ENCODE measurements at places on chromosomes 4 and X.

GRCh38 chrX:68238568-68238967 lies 194.7 kb downstream of the OPHN1 start:
- no peak for DNase-seq

DNA sequence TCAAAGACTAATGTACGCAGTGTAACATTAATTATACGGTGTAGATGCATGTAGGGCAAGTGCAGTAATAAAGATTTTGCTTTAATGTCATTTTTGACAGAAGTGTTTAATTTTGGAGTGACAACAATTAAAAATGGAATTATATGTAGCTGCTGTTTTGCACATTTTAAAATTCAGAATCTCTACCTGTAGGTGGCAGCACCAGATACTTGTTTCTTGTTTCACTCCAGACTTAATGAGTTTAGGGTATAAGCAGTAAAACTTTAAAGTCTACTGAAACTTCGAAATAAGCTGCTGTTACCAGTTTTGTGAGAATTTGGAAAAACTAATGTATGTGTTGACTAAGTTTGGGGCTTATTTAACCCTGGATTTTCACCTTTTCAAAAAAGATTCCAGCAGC lies 144.9 kb downstream of the POLA1 start:
- no peak for DNase-seq

GRCh38 chr4:123014038-123014437 lies 91.6 kb upstream of the NUDT6 start:
- no peak for DNase-seq

- DNase-seq = no peak
Observed at GRCh38 chrX:20729416-20729815, 462.7 kb upstream of the RPS6KA3 start.

DNA sequence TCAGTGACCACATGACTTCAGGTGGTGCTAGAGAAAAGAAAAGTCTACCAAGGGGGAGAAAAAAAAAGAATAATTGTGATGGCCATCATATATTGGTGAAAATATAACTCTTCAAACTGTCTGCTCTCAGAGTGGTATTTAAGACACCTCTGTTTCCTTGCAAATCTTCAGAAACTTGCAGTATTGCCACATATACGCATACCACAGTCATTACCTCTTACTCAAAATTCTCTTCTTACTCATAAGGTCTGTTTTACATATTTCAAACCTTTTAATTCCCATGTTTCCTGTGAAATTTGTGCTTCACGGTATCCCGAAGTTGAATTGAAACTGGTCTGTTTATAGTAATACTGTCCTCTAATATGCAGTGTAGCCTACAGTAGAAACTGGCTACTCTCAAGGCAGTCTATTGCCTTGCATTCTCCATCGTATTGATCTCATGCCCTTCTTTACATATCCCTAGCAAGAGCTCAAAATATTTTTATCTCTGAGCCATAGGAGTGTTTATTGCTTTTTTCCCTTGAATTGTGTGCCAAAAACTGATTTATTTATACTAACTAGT lies 34.7 kb upstream of the LHFPL1 start:
- no peak for DNase-seq

DNA sequence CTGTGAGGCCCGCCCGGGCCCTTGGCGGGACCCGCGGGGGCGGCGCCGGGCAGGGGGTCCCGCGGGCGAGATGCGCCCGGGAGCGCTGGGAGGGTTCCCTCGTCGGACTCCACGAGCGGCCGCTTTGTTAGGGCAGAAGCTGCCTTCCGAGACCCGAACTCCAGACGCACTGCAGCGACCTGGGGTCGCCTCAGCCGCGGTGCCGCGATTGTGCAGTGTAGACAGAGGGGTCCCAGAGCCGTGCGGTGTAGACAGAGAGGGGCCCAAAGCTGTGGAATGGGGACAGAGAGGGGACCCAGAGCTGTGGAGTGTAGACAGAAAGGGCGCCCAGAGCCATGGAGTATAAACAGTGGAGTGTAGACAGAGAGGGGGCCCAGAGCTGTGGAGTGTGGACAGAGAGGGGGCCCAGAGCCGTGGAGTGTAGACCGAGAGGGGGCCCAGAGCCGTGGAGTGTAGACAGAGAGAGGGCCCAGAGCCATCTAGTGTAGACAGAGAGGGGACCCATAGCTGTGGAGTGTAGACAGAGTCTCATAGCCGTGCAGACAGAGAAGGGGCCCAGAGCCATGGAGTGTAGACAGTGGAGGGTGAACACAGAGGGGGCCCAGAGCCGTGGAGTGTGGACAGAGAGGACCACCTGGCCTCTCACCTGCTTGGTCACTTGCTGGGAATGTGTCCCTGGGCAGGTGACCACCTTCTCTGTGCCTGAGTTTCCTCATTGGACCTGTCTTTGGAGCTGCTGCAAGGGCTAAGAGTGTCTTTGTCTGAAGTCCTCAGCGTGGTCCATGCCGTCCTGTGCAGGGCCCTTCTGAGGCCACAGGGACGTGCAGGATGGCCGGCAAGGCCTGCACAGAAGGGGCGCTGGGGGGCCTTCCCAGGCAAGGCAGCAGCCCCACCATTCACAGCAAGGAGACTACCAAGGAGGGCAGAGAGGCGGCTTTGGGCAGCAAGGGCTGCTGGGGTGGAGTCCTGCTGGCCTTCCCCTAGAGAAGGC lies 875 bp downstream of the RGS12 start:
- DNase-seq = no peak

DNA sequence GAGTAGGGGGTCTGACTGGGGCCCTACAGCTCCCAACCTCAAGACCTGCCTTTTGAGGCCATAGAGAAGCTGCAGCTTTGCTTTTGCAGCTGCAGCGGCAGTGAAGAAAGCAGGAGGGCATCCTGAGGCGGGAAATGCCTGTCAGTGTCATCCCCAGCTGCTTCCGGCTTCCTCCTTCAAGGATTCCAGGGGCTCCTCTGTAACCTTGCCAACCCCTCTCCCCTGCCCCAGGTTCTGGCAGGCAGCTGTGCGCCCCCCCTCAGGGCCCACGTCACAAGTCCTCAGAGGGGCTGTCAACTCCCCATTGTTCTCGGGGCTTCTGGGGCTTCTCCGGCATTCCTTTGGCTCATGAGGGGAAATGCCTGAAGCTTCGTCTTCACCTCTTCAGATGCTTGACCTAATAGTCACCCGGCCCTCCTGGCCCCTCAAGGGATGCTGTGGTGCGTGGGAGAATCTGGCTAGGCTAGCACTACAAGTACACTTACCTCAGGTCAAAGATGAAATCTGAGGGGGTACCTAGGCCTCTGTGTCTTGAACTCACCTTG lies 31.9 kb downstream of the APLN start:
- DNase-seq = no peak

DNA sequence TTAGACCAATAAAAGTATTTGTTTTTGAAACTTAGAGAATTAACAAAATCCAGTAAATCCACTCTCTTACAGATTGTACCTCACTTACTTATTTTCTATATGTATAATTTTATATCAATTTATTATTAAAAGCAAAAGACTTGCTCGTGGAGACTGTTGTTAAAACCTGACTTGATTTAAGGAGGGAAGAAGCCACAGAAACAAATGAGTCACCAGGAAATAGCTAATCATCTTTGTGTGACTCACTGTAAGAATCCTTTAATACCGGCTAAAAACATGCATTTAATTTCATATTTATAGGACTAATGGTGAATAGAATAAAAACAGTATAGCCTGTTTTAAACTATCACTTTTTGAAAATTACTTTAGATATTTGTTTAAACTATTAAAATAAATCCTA lies 29.9 kb upstream of the UBE2NL start:
- no peak for DNase-seq

DNA sequence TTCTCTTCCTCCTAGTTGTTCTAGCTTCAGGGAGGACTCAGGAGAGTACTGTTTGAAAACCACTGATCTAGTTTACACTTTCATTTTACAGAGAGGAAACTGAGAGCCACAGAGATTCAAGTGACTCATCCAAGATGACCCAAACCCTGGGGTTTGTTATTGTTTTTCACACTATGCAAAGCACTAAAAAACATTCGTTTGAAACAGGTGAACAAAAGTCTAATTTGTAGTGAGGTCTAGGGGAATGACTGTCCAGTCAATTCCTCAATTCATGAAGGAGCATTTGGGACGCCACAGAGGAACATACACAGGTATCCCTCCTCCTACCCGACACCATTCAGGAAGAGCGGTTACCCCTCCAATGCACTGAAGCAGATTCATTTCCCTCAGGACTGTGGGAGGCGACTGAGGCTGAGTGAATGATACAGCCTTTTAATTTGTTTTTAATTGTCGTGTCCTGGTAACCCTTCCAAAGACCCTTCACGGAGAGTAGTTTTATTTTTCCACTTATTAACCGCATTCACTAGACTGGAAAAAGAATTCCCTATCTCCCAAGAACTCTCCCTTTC lies 30.3 kb downstream of the TLR10 start:
- DNase-seq = no peak

DNA sequence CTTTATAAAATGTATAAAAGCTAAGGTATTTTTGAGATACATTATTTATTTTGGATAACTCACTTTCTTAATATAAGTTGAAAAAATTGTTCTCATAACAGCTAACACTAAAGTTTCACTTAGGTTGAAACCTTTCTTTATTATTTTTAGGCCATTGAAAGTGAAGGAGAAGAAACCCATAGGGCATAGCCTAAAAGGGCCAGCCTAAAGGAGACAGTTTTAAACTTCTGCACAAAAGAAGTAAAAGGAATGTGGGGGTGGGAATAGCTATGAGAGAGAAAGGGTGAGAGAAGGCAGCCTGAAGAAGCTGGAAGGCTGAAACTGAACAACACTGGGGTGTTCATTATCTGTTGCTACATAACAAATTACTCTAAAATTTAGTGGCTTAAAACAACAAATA lies 57.6 kb upstream of the RAPGEF2 start:
- DNase-seq = no peak

GRCh38 chr4:102469806-102470205 lies 31.4 kb upstream of the NFKB1 start:
- no peak for DNase-seq

GRCh38 chr4:96708766-96709165 lies 868.9 kb downstream of the PDHA2 start:
- DNase-seq = no peak

GRCh38 chr4:71185037-71185436 lies 153.8 kb upstream of the SLC4A4 start:
- no peak for DNase-seq

DNA sequence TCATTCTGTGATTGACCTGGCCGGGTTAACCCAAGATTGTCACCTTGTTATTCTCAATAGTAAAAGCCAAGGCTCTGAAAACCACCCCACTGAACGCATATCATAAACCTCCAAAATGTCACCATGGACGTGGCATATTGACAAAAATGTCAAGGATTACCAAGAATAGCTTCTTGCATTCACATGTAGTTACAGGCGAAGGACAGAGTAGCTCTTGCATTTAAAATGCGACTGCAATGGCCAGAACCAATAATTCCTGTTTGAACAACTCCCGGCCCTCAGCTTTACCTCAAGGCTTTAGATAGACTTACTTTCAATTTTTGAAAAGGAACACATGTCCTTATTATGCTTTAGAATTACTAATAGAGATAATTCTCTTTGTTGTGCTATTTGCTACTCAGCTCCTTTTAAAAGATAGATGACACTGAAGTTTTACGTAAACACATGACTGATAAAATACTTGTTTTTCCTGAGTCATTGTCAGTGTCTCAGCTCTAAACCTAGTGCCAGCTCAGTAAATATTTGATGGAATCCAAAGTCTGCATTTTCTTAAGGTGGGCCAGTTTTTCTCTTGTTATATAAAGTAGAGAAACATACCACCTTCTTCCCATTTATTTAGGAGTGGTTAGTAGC lies 66.3 kb downstream of the CLDN34 start:
- no peak for DNase-seq

DNA sequence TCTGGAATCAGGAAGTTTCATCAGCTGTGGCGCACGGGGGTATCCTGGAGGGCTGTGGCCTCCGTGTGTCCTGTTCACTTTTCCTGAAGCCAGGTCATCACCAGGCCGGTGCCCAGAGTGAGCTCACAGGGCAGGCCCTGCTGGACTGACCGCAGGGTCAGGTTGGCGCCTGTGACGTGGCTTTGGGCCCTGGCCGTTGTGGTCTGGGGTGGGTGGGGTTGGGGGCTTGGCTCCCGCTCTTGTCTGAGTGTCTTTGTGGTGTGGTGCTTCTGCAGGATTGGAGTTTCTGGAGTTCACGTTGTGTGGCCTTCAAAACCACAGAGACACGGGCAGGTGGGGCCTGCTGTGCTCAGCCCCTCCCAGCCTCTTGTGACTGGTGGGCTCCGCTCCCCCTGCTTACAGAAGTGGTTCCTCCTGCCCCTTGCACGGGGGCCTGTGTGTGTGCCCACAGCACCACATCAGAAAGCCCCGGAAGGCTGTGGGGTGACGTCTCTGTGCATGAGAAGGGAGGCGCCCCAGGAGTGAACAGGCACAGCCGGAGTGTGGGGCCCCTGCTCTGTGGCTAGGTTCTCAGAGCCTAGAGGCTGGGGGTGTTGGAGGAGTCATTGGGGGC lies 9.5 kb downstream of the RGS12 start:
- no peak for DNase-seq

DNA sequence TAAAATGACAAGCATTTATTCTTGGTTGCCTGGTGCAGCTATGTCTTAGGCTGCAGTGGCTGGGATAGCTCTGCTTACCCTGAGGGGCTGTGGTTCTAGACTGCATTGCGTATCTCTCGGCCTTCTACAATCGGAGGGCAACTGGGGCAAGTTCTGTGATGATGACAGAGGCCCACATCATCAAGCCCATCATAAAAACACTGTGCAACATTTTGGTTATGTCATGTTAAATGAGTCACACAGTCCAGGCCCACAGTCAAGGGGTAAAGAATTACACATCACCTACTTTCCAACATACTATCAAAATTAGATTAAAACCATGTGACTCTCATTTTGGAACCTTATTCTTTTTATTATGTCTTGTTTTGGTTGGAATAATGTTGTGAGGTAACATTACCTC lies 120.2 kb upstream of the GUCY1A1 start:
- DNase-seq = no peak

DNA sequence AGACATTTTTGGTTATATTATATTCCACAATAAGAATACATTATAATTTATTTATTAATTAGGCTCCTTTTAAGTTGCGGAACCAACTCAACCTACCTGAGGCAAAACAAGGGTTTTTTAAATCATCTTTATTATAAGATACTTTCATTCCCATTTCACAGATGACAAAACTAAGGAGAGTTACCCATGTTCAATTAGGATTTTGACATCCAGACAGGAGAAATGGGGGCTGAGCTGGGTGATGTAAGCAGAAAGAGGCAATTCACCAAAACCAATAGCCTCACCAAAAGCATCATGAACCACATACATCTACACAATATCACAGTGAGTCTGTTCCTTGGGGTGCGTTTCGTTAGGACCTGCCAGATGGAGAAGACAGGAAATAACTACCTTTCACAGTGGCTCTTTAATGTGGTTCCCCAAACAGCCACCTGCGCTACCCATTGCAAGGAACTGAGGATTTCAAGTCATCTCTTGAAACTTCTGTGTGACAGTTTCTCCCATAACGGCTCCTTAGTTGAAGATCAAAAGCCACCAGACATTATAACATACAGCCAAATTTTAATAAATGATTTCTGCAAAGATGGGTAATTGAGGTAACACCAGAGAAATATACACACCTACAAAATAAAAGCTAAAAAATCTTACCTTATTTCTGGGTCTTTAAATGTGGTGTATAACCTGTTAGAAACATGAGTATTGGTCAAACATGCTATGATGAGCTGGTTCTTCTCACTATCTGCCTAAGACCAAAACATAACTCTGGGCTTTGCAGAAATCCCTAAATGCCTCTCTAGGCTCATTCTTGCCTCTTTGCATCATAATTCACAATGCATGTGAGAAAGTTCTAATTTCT lies 190.6 kb upstream of the LEF1 start:
- DNase-seq = no peak

GRCh38 chr4:575281-576141 lies 584 bp downstream of the TMEM271 start:
- no peak for DNase-seq

GRCh38 chr4:5918331-5918985 lies 25.6 kb upstream of the CRMP1 start:
- no peak for DNase-seq
